ENCODE measurements at places on chromosomes 1 and 21.

DNA sequence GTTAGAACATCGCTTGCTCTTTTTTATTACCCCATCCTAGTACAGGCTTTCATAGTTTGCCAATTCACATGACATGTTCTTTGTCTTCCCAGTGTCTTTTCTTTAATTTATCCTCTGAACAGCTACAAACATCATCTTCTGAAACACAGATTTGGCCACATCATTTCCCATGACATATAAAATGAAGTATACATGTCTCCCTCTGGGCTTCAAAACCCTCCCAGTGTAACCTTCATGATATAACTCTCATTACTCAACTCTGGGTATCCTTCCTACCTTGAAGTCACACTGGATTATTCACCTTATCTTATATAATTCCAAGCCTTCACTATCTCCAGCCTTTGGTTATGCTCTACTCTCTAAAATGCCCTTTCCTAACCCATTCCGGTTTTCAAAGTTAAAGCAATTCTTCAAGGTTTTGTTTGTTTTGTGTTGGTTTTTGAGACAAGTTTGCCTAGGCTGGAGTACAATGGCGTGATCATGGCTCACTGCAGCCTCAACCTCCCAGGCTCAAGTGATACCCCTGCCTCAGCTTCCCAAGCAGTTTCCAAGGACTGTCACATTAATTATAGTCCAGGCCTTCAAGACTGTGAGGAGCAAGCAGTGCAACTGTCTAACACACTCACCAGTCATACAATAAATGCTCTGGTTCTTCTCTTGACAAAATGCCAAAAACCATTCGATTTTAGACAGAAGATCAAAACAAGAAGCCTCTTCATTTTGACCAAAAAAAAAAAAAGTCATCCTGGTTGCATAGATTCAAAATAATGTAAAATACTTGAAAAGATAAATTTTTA lies 5.8 kb downstream of the RGS1 start:
- DNase-seq: no peak

DNA sequence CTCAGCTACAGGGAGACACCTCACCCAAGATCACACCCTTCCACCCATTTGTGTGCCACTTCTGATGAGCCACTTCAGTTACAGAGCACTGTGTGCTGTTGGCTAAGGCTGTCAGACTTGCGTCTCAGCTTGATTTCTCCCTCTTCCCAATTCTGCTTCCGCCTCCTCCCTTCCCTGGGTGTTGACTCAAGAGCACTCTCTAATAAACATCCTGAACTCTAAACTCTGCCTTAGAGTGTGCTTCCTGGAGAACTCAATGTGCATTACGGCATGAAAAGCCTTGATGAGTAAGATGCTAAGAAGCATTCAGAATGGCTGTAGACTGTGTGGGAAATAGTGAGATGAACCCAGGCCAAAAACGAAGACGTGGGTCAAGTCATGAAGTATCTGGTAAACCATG lies 54.9 kb upstream of the S1PR1 start:
- DNase-seq: no peak

DNA sequence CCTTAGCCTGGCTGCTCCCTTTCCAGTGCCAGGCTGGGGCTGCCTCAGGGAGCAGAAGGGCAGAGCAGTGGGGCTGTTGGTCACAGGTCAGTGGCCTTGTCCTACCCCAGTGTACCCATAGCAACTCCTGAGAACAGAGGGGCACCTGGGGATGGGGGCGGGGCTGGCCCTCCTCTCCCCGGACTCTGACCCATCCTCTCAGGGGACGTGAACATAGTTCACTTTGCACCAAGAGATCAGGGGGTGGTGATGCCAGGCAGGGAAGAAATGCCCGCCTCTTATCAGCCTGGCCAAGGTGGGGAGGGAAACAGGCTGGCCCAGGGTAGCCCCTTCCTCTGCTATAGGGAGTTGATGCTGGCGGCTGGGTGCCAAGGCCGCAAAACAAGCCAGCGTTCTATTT lies 4.9 kb downstream of the ETNK2 start:
- no peak for DNase-seq

DNA sequence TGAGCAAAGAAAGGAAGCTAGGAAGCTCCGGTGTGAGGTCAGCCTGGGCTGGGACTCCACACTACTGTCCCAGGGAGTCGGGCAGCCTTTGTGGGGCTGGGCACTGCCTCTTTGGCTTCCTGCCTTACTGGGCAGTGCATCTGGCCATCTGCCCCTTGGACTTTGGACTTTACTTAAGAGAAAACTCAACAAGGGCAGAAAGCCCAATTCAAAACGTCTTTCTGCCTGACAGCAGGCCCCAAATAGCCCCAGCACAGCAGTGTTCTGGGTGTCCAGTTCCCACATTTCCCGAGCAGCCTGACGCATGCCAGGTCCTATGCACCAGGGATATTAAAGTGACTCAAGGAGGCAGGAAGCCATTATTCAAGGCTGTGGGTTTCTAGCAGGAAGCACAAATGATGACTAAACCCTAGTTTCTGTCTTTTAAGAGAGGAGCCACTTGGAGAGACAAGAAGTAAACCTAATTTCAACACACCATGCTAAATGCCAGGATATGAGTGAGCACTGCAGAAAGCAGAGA lies 37.9 kb upstream of the EDEM3 start:
- no peak for DNase-seq

DNA sequence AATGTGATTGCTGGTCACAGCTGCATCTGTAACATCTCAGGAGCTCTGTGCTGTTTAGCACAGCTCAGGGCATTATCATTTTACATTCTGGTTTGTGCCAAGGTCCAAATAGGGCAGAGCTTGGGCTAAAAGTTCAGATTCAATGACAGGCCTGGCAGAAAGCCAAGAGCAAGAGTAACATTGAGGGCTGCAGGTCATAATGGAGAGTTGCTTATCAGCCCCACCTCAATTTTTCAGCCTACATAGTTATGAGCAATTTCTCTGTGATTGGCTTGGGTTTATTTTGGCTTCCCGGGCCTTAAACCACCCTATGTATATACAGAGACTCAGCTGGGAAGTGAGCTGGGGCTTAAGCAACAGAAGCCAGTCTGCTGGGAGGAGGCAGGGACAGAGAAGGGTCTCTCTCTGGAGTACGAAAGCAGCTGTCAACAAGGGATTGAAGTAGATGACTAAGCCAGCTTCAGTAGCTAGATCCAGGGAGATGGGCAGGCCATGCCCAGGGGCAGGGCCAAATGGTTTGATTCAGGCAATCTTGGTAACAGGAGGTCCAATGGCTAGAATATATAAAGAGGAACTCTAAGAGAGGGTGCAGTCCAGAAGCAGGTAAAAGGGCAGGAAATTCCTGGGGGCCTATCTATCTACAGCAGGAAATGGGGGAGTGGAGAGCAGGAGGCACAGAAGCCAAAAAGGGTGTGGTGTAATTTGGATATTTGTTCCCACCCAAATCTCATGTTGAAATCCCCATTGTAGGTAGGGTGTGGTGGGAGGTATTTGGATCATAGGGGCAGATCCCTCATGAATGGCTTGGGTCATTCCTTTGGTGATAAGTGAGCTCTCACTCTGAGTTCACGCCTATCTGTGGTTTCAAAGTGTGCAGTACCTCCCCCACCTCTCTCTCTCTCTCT lies 49.0 kb downstream of the BRINP2 start:
- DNase-seq: no peak

- DNase-seq: no peak
Observed at GRCh38 chr21:42737951-42738590, 84.7 kb downstream of the PDE9A start.

- no peak for DNase-seq
Observed at GRCh38 chr1:180489313-180489712, 13.1 kb downstream of the ACBD6 start.

GRCh38 chr21:43645976-43646375 lies 13.3 kb downstream of the HSF2BP start:
- DNase-seq: no peak

- DNase-seq: no peak
Observed at GRCh38 chr1:218374401-218375353, 29.5 kb downstream of the TGFB2 start.

GRCh38 chr1:119906927-119907652 lies 10.8 kb upstream of the ADAM30 start:
- DNase-seq: no peak

DNA sequence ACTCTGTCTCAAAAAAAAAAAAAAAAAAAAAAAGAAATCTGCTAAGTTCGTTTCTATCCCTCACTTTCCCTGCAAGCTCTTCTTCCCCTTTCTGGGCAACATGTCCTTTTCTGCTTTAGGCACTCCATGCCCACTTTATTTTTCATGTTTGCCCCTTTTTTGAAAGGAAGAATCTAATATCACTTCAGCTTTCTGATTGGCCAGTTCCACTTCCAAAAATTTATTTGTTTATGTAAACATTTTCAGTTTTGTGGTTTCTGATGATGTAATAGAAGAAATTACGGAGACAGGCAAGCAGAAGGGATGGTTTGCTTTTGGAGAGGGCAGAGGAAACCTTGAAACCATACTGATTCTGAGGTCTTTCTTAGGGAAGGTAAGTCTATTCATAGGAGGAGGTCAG lies 15.1 kb downstream of the IFNAR1 start:
- no peak for DNase-seq

DNA sequence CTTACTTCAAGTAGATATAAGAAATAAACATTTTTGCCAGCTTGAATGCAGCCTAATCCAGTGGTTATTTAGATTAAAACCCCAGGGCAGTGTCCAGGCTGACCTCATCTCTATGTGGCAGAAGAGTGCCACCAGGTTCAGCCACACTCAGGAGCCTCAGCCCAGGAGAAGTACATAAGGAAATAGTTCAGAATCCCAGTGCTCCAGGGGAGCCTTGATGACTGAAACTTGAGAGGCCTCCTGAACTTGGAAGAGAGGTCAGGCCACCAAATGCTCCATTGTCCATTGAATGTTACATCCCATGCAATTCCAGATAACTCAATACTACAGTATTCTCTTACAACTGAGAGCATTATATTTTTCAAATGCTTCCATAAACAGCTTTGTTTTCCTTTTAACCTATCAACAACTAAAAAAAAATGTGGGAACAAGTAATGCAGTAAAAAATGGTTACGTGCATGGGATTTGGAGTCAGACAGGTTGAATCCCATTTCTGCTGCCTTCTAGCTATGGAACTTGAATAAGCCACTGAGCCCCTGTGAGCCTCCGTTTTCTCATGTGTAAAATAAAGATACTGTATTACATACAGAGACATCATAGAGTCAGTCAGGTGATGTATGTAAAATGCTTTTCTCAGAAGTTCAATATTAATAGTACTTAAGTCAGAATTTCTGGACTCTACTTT lies 248.0 kb downstream of the PLPP3 start:
- no peak for DNase-seq

DNA sequence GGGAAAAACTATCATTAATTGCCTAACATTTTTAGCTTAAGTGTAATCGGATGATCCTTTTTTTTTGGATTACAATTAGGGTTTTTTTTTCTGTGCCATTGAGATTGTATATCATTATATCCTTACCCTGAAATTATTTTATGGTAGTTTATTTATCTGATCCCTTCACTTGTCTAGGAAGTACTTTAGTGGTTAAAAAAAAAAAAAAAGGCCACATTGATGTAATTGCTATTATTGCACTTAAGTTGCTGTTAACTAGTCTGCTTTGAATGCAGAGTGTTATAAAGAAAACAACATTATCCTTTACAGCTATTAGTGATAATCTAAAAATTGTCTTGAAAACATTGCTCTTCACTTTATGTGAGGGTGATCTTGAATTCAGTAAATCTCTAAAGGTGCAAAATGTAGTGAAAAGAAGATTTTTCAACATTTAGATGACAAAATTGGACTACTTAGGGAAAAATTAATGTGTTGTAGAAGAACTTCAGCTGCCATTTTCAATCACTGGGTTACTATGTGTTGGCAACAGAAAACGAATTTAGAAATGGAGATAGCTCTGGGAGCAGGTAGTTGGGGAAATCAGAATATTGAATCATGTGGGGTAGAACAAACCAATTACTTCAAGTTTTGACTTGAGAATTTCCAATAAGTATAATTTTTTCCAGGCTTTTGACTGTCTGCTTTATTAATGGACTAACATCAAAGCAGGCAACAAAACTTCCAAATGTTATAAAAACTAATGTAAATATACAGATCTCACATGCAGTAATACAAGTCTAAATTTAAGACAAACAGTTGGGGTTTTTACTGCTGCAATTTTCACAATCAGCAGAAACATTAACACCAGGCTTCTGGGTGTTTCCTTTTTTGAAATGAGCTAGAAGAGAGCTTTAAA lies 5.0 kb downstream of the ADGRL2 start:
- DNase-seq: no peak

- DNase-seq: no peak
Observed at GRCh38 chr21:31888936-31889371, 16.1 kb downstream of the HUNK start.

DNA sequence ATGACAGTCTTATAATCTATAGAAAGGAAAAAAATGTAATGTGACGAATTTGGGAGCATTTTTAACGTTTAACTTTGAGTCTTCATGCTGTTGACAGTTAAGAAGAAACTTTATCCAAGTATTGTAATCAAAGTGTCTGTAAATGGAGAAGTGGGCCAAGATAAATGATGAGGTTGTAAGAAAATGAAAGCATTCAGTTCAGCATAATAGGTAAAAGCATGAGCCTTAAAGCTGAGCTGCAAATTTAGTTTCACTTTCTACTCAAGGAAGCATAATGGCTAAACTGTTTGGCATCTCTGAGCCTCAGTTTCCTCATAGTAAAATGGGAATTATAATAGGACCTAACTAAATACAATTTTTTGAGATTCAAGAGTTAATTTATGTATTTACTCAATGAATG lies 1554.8 kb downstream of the KCNT2 start:
- DNase-seq: no peak

DNA sequence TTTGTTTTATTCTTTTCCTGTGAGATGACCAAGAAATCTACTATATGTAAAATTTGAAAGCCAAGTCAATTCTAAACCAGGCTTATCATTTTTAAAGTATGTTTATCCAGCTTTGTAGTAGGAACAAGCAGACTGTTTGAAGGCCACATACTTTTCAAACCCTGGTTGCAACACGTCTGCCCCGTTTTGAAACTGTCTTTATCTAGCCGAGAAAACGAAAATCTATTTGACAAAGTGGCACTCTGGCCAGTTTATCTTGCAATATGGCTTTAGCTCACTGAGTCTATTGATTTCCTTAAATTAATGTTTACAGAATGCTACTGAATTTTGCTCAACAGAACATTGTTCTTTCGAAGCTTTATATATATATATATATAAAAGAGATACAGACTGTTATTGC lies 39.7 kb downstream of the PROX1 start:
- DNase-seq: no peak

GRCh38 chr1:69739251-69739605 lies 171.5 kb downstream of the LRRC7 start:
- DNase-seq: no peak

- no peak for DNase-seq
Observed at GRCh38 chr1:225603538-225604354, 49.2 kb downstream of the ENAH start.

DNA sequence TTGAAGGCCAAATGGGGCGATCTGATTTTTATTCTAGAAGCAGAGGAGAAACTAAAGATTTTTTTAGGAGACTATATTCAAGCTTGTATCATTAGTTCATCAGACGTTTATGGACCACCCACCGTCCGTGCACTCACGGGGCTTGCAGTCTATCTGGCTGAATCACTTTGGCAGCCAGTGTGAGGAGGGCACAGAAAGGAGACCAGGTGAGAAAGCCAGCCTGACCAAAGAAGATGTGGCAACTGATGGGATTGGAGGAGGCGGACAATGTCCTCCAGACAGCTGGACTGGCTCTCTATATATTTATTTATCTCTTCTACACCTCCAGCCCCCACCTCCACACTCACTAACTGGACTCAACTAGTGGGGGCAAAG lies 822 bp upstream of the ELOVL1 start:
- DNase-seq: peak; percentile 57
